ENCODE measurements at places on chromosomes 5 and 9.

- DNase-seq, result no peak
- H3K4me3 ChIP-seq, result no peak overlapping the region
Observed at GRCh38 chr5:89313044-89313443, 430.1 kb upstream of the MEF2C start.

DNA sequence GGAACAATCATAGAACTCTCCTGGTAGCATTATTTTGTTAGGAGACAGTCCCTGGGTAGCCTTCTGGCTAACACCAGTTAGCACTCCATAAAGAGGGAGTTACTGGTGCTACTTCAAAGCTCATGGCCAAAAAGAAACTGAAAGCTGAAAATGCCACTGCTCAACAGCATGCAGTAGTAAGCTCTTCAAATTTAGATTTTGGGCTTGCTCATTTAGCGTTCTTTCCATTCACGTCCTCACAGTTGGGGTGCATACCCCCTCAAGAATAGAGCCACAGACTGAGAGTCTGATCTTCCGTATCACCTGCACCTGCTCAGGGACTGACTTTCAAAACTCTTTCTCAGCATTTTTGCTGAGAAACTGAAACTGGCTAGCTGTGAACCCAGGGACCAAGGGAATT lies 24.7 kb downstream of the NTRK2 start:
- H3K4me1 ChIP-seq, result no peaks in the 10 kb centered on the region
- no peak for DNase-seq
- H3K36me3 ChIP-seq, result no peaks in the 10 kb centered on the region
- H3K4me3 ChIP-seq, result no peak overlapping the region

- DNase-seq, result no peak
- no peaks in the 10 kb centered on the region for H3K36me3 ChIP-seq
- H3K4me3 ChIP-seq, result no peak overlapping the region
- H3K4me1 ChIP-seq, result no peaks in the 10 kb centered on the region
Observed at GRCh38 chr9:80070071-80070742, 498.4 kb downstream of the TLE4 start.

GRCh38 chr9:82597241-82598203 lies 465.4 kb downstream of the RASEF start:
- no peak overlapping the region for H3K27ac ChIP-seq
- H3K36me3 ChIP-seq, result no peaks in the 10 kb centered on the region

DNA sequence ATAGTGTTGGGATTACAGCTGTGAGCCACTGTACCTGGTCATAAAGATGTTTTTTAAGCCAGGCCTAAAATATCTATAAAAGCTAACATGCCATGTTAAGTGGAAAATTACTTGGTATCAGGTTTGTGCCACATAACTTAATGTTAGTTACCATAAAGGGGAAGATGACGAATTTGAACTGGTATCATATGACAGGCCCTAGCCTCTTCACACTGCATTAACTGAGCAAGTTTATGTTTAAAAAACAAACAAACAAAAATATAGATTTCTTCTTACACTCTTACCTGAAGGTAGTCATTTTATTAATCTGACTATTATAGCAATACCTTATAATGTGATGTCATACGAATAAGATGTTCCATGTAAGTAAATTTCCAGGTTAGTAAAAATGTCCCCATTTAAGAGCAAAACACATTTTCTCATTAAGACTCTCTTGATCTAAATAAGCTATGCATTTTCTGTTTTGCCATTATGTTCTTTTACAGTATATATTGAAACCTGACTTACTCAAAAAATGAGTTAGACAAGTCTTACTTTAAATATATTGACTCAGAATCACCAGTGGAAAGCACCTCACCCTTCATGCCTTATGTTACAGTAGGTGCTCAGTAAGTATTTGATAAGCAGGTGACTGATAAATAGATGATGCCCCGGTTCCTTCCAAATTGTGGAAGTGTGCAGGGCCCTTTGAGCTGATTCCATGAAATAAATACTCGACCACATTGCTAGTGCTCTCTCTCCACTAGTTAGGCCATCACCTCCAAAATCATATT lies 125.4 kb downstream of the CDC42SE2 start:
- H3K36me3 ChIP-seq, result peaks cover 74% of the 10 kb centered on the region
- H3K27me3 ChIP-seq, result no peaks in the 10 kb centered on the region
- no peak overlapping the region for H3K4me3 ChIP-seq
- peak; percentile 38 for DNase-seq
- H3K27ac ChIP-seq, result peak overlapping the region; percentile 90
- peaks cover 87% of the 10 kb centered on the region for H3K4me1 ChIP-seq

- H3K36me3 ChIP-seq, result no peaks in the 10 kb centered on the region
- H3K4me1 ChIP-seq, result no peaks in the 10 kb centered on the region
- H3K27me3 ChIP-seq, result peaks cover 3% of the 10 kb centered on the region
- H3K27ac ChIP-seq, result no peak overlapping the region
Observed at GRCh38 chr9:8384091-8384490, 584.5 kb upstream of the DMAC1 start.

DNA sequence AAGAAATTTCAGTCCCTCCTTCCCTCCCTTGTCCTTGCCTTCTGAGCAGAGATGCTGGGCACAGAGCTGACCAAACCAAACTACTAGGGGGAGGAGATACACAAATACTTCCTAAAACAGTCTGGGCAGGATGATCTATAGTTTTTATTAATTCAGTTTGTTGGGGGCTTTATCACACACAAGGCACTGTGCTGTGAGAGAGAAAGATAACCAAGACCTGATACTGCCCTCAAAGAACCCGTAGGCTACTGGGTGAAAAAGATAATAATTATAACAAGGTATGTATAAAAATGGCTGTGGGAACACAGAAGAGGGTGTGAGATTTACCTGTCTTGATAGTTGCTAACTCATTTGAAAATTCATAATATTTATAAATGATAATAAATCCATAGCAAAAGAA lies 354.7 kb downstream of the NDUFS4 start:
- no peaks in the 10 kb centered on the region for H3K27me3 ChIP-seq
- H3K4me3 ChIP-seq, result no peak overlapping the region
- no peak for DNase-seq
- H3K4me1 ChIP-seq, result no peaks in the 10 kb centered on the region
- no peak overlapping the region for H3K27ac ChIP-seq

GRCh38 chr5:125199968-125200865 lies 453.8 kb upstream of the ZNF608 start:
- no peak overlapping the region for H3K4me3 ChIP-seq
- no peak for DNase-seq
- no peaks in the 10 kb centered on the region for H3K36me3 ChIP-seq
- no peaks in the 10 kb centered on the region for H3K27me3 ChIP-seq
- peaks cover 2% of the 10 kb centered on the region for H3K4me1 ChIP-seq

GRCh38 chr5:93221-93980 lies 1.4 kb downstream of the PLEKHG4B start:
- H3K27ac ChIP-seq, result no peak overlapping the region
- no peaks in the 10 kb centered on the region for H3K4me1 ChIP-seq
- no peak overlapping the region for H3K4me3 ChIP-seq
- no peaks in the 10 kb centered on the region for H3K36me3 ChIP-seq
- DNase-seq, result no peak
- H3K27me3 ChIP-seq, result peaks cover 48% of the 10 kb centered on the region

- H3K4me3 ChIP-seq, result no peak overlapping the region
- H3K4me1 ChIP-seq, result peaks cover 4% of the 10 kb centered on the region
- peaks cover 41% of the 10 kb centered on the region for H3K36me3 ChIP-seq
- no peaks in the 10 kb centered on the region for H3K27me3 ChIP-seq
- H3K27ac ChIP-seq, result no peak overlapping the region
Observed at GRCh38 chr9:6833518-6834192, 75.9 kb downstream of the KDM4C start.

DNA sequence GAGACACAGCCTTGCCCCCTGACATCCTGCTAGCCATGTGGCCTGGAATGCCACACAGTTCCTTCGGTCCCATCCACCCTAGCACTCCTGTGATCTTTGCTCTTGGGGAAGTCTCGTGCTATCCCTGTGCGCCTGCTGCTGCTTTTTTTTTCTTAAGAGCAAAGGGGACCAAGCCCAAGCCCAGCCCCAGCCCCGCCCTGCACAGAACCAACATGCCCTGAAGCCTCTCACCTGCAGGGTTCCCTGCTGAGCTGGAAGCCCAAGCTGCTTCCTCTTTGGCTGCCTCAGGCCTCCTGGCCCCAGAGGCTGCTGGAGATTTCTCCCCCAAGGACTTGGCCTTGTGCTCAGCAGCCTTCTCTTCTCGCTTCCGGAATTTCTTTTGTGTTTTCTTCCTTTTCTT lies 1.8 kb downstream of the SURF6 start:
- H3K36me3 ChIP-seq, result peaks cover 68% of the 10 kb centered on the region
- H3K27ac ChIP-seq, result peak overlapping the region; percentile 86
- H3K27me3 ChIP-seq, result no peaks in the 10 kb centered on the region
- peaks cover 37% of the 10 kb centered on the region for H3K4me1 ChIP-seq
- H3K4me3 ChIP-seq, result peak overlapping the region; percentile 97
- no peak for DNase-seq

- no peak overlapping the region for H3K4me3 ChIP-seq
- H3K4me1 ChIP-seq, result peaks cover 30% of the 10 kb centered on the region
- no peak overlapping the region for H3K27ac ChIP-seq
- no peak for DNase-seq
- no peaks in the 10 kb centered on the region for H3K27me3 ChIP-seq
Observed at GRCh38 chr9:125271081-125271480, 9.5 kb downstream of the GAPVD1 start.

DNA sequence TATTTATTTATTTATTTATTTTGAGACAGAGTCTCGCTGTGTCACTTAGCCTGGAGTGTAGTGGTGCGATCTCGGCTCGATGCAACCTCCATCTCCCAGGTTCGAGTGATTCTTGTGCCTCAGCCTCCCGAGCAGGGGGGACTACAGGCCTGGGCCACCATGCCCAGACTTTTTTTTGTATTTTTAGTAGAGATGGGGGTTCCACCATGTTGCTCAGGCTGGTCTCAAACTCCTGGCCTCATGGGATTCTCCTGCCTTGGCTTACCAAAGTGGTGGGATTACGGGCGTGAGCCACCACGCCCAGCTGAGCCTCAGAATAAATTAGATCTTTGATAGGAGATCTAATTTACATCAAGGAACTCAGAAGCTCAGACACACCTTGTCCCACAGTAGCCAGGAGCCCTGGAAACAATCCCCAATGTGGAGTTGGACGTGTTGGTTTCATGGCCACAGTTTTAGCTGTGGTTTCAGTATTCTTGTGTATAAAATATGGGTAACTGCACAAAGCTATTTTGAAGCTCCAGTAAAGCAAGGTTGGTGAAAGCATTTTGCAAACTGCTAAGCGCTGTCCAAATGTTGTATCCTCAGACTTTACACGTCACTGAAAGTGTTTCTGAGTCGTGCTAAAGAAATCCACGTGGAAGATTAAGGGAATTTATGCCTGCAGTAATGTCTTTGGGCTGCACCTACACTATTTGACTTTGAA lies 3.0 kb upstream of the HNRNPAB start:
- peaks cover 15% of the 10 kb centered on the region for H3K36me3 ChIP-seq
- H3K27ac ChIP-seq, result no peak overlapping the region
- peaks cover 2% of the 10 kb centered on the region for H3K27me3 ChIP-seq
- H3K4me3 ChIP-seq, result no peak overlapping the region
- no peak for DNase-seq

DNA sequence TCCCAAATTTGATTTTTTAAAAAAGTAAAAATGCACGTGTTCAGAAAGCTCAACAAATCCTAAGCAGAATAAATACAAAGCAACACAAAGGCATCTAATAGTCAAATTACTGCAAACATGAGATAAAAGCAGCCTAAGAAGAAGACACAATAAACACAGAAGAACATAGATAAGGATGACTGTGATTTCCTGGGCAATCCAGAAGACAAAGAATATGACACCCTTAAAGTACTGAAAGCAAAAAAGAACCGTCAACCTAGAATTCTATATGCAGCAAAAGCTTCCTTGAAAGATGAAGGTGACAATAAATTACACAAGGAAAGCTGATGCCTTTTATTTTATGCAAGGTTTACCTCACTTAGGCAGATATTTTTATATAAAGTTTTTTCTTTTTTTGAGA lies 58.2 kb downstream of the NACC2 start:
- no peak overlapping the region for H3K27ac ChIP-seq
- no peak overlapping the region for H3K4me3 ChIP-seq
- H3K27me3 ChIP-seq, result no peaks in the 10 kb centered on the region
- no peak for DNase-seq

DNA sequence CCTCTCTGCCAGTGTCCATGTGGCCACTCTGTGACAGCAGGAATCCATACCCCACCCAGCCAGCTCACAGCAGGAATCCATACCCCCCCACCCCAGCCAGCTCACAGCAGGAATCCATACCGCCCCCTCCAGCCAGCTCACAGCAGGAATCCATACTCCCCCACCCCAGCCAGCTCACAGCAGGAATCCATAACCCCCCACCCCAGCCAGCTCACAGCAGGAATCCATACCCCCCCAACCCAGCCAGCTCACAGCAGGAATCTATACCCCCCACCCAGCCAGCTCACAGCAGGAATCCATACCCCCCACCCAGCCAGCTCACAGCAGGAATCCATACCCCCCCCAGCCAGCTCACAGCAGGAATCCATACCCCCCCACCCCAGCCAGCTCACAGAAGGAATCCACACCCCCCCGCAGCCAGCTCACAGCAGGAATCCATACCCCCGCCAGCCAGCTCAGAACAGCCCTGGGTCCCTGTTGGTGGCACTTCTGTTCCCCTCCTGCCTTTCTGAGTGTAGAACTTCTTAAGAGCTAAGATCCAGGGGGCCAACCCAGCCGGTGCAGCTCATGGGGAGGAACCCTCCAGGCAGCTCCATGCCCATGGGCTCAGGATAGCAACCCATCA lies 8.4 kb upstream of the RXRA start:
- no peaks in the 10 kb centered on the region for H3K27me3 ChIP-seq
- no peak overlapping the region for H3K4me3 ChIP-seq
- no peak for DNase-seq

- no peak overlapping the region for H3K27ac ChIP-seq
- H3K4me1 ChIP-seq, result no peaks in the 10 kb centered on the region
- H3K27me3 ChIP-seq, result no peaks in the 10 kb centered on the region
- no peak overlapping the region for H3K4me3 ChIP-seq
Observed at GRCh38 chr5:149474198-149474597, 77.0 kb downstream of the CSNK1A1 start.

DNA sequence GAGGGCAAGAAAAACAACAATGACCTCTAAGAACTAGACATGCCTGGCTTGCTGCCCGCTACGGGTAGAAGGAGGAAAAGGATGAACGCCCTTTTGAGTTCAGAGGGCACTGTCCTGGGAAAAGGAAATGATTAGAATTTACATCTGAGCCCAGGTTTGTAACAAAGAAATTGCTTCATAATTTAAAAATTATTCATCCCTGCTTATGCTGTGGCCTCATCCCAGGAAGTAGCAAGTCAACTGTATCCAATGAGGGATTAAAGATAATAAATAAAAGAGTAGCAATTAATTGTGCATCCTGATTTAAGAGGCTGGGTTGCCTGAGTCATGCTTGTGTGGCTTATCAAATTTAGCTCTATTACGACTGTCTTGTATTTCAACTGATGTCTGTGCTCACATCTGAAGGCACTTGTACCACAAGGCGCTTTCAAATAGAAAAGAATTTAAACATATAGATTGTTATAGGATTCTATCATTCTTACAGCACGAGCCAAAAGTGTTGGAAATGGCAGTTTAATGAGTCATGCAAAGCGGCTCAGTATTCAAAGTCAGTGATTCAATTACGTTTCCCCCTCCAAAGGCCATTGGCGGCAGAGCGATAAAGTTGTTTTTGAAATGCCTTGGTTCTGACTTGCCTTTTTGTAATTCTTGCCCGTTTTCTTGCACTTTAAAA lies 40.0 kb upstream of the DMRT1 start:
- no peak overlapping the region for H3K4me3 ChIP-seq
- H3K27me3 ChIP-seq, result peaks cover 6% of the 10 kb centered on the region
- no peak for DNase-seq
- H3K36me3 ChIP-seq, result no peaks in the 10 kb centered on the region
- no peaks in the 10 kb centered on the region for H3K4me1 ChIP-seq
- no peak overlapping the region for H3K27ac ChIP-seq

All from activated CD8-positive, alpha-beta T cell treated with anti-CD3 and anti-CD28 coated beads for 36 hours (primary cell).